CD4-positive, alpha-beta T cell treated with Interleukin-4 for 1 hour (primary cell): ENCODE measurements at places on chromosomes 1 and 21.

GRCh38 chr1:156566436-156566835 is 5.9 kb downstream of the IQGAP3 start:
- DNase-seq: no peak

DNA sequence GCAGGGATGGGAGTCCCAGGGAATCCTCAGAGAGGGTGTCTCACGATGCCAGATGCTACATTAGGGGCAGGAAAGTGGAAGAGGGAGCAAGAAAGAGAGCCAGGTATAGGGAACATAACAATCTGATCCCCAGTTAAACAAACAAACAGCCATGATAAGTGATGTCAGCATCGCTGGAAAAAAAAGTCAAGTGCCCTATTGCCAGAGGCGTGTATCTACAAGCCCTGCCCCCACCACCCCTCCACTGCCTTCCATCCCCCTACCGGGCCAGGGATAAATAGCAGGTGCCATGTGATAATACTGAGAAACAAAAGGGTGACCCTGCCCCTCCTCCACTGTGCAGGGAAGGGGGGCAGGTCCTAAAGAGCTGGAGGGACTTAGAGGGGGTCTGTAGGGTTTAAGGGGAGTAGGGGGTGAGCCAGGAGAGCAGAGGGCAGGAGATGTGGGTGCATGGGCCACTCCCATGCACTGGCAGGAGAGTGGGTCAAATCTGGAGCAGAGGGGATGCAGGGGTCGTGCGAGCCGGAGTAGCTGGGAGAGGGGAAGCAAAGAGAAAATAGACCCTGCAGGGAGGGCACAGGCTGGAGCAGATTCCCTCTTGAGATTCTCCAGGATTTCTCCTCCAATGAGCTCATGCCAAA is 3.4 kb downstream of the SLC26A9 start:
- no peak for DNase-seq

GRCh38 chr1:162373541-162374260 is 3.0 kb downstream of the SPATA46 start:
- no peak for DNase-seq

- no peak for DNase-seq
Measured at GRCh38 chr1:6392809-6393399, 663 bp downstream of the ACOT7 start.

- peak; percentile 72 for DNase-seq
Measured at GRCh38 chr1:23098463-23099170, 70.0 kb downstream of the LUZP1 start.

- DNase-seq: no peak
Measured at GRCh38 chr1:156505679-156506298, 5.2 kb upstream of the MEF2D start.

DNA sequence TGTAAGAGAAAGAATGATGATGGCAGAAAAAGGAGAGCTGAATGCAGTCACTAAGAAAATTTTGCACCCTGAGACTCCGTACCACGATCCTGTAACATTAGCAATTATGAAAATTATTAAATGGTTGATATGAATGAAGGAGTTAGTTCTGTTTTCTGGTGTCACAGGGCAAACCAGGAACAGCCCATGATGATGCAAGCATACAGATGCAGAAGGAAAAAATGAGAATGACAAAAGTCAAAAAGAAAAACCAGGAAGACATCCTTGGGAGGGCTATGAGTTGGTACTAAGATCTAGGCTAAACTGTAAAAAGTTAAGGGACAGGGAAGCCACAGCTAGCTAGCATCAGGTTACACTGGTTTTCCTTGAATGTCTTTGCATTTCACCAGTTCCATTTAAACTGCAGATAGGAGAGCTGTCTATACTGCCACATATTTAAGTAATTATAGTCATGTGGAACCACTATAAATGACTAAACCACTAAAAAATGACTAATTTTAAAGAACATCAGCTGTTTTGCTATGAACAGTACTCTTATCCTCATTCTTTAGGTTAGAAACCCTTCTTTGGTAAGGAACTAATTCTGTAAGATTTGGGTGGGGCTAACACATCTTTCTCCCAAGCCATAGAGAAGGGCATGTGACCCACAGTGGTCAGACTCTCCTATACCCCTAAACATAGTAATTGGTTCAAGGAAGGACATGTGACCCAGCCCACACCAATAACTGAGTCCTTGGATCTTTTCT is 11.4 kb downstream of the DOCK7 start:
- DNase-seq: no peak

- DNase-seq: no peak
Measured at GRCh38 chr1:88979054-88979748, 13.2 kb downstream of the KYAT3 start.

GRCh38 chr21:46675595-46676280 is 40.3 kb downstream of the PRMT2 start:
- DNase-seq: no peak

DNA sequence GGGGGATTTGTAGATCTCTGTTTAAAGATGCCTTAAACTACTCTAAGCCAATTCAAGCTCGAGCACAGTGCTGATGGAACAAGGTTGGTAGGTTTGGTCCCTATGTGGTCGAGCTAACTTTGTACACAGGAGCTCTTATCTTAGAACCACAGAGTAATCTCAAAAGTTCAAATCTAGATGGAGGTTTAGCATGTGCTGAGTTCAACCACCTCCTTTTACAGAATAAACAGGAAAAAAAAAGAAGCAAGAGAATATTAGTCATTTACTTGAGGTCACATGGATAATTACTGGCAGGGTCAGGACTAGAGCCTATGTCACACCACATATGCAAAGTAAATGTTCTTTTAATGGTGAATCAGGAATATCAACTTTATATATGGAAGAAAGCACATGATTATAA is 86.2 kb downstream of the DTL start:
- DNase-seq: no peak

- no peak for DNase-seq
Measured at GRCh38 chr1:109491372-109491771, 2.5 kb upstream of the CYB561D1 start.

GRCh38 chr1:219265026-219265515 is 91.4 kb downstream of the LYPLAL1 start:
- no peak for DNase-seq

DNA sequence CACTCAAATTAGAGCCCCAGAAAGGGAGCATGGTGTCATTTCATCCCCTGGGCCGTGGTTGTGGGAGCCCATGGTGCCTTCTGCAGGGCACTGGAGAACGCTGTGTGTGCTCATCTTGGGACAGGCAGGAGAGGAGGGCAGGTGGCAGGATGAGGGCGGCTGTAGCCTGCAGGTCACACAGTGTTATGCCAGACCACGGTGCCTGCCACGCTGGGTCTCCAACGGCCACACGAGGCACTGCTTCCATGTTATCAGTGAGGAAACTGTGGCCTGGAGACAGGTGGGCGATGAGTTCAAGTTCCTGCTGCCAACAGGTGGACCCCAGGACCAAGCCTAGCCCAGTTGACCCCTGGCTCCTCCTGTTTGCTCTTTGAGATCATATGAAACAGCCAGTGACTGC is 21.0 kb downstream of the ABCG1 start:
- no peak for DNase-seq

- no peak for DNase-seq
Measured at GRCh38 chr1:71228241-71228640, 147.4 kb upstream of the ZRANB2 start.
